Activated T-cell treated with anti-CD3 and anti-CD28 coated beads, Interleukin-2, amount 50 U/mL, for 72 hours (primary cell): ENCODE measurements at places on chromosomes 3 and 15.

DNA sequence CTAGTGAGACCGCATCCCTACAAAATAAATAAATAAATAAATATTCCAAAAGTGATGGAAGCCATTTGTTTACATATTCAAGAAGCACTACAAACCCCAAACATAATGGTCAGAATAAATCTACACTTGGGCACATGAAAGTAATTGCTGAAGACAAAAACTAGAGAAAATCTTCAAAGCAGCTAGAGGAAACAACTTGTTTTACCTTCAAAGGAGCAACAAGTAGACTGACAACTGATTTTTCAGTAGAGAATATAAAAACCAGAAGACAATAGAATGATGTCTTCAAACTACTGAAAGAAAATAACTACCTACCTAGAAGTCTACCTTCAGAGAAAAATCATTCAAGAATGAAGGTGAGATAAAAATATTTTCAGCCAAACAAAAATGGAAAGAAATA lies 89.4 kb downstream of the TPRA1 start:
- DNase-seq = no peak
- H3K36me3 ChIP-seq = peaks cover 14% of the 10 kb centered on the region
- no peaks in the 10 kb centered on the region for H3K4me1 ChIP-seq
- no peak overlapping the region for H3K27ac ChIP-seq
- peaks cover 40% of the 10 kb centered on the region for H3K27me3 ChIP-seq
- no peak overlapping the region for H3K4me3 ChIP-seq

DNA sequence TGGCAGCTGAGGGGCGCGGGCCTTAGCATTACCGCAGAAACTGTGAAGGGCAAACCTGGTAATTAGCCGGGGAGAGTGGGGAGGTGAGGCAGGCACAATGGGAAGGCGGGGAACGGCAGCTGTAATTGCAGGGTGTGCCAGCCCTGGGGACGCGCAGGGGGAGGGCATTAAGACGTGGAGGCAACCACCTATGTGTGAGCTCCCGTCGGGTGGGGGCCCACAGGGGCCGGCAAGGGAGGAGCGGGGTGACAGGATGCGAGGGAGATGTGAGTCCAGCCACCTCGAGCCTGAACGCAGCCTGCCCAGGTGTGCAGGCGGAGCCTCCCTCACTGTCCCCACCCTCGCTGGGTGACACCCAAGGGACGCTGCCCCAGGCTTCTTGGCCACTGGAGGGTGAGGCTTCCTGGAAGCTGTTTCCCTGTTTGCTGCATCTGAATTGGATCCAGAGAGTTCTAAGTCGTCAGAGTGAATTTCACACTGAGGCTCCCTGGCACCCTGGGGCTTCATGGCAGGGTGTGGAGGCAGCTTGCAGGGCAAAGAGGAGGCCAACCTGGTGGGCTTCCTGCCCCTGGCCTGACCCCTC lies 130.6 kb upstream of the MEF2A start:
- no peaks in the 10 kb centered on the region for H3K36me3 ChIP-seq
- peaks cover 35% of the 10 kb centered on the region for H3K4me1 ChIP-seq
- H3K27ac ChIP-seq = no peak overlapping the region
- H3K27me3 ChIP-seq = no peaks in the 10 kb centered on the region

DNA sequence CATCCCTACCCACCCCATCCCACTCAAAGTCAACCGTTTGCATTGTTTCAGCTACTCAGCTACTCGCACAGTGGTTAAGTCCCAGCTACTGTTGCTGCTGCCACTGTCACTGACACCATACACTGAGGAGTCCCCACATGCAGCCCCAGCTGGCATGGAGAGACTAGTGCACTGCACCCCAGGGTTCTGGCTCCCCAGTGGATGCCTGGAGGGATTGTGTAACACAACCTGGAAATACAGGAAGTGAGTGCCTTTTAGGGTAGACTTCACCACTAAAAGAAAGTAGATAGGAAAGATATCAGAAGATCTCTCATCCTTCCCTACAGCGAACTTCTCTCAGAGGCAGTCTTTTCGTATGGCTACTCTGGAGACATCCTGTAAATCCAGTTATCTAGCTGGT lies 169.2 kb upstream of the STRIT1 start:
- no peaks in the 10 kb centered on the region for H3K4me1 ChIP-seq
- no peak overlapping the region for H3K27ac ChIP-seq
- DNase-seq = no peak
- H3K36me3 ChIP-seq = no peaks in the 10 kb centered on the region
- H3K27me3 ChIP-seq = no peaks in the 10 kb centered on the region

- no peaks in the 10 kb centered on the region for H3K4me1 ChIP-seq
- H3K27ac ChIP-seq = no peak overlapping the region
- H3K27me3 ChIP-seq = no peaks in the 10 kb centered on the region
Measured at GRCh38 chr3:171123915-171124314, 97.4 kb upstream of the SLC2A2 start.

DNA sequence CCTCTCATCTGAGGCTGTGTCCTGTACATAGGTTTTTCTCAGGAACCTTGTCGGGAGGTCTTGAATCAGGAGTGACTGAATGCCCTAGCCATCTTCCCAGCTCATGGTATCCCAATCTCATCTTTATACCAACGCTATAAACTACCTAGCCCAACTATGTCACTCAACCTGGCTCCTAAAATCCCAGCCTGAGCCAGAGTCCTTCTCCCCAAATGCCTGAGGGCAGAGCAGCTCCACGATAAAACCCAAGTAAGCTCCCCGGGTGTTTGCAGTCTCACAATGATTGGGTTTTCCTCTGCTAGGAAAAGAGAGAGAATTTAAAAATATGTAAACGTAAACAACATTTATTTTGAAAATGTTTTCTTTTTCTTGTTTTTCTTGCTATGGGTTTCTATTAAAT lies 14.4 kb downstream of the EIF1B start:
- H3K36me3 ChIP-seq = no peaks in the 10 kb centered on the region
- H3K4me1 ChIP-seq = peaks cover 9% of the 10 kb centered on the region
- DNase-seq = no peak
- no peaks in the 10 kb centered on the region for H3K27me3 ChIP-seq
- no peak overlapping the region for H3K27ac ChIP-seq

DNA sequence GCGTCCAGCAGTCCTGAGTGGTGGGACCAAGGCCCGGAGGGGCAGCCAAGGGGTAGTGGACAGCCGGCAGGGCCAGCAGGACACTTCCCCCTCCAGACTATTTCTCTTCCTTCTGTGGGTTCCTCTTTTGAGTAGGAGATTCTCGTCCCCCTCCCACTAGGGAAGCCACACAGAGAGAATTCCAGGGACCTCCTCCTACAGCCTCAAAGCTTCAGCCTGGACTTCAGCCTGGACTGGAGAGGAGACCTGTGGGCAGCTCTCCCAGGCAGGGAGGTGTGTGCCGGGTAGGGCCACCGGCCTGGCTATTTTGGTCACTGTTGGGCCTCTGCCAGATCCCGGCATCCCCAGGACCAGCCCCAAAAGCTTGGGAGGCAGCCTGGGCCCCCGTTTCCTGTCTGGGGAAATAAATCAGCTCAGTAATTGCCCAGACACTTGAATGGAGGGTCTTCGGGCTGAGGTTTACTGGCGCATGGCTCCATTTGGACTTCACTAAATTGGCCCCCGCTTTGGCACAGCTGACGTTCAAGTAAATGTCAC lies 1.3 kb downstream of the SLC6A6 start:
- peak overlapping the region; percentile 96 for H3K27ac ChIP-seq
- H3K4me3 ChIP-seq = peak overlapping the region; percentile 94
- peaks cover 44% of the 10 kb centered on the region for H3K4me1 ChIP-seq
- H3K27me3 ChIP-seq = no peaks in the 10 kb centered on the region
- H3K36me3 ChIP-seq = peaks cover 4% of the 10 kb centered on the region
- DNase-seq = no peak

- H3K4me3 ChIP-seq = no peak overlapping the region
- no peak overlapping the region for H3K27ac ChIP-seq
- H3K4me1 ChIP-seq = no peaks in the 10 kb centered on the region
- no peak for DNase-seq
- H3K27me3 ChIP-seq = no peaks in the 10 kb centered on the region
Measured at GRCh38 chr3:99693636-99694035, 55.2 kb downstream of the COL8A1 start.

GRCh38 chr3:161349529-161350312 lies 21.6 kb downstream of the SPTSSB start:
- peak overlapping the region; percentile 29 for H3K4me3 ChIP-seq
- H3K27me3 ChIP-seq = peaks cover 26% of the 10 kb centered on the region
- no peaks in the 10 kb centered on the region for H3K36me3 ChIP-seq
- H3K27ac ChIP-seq = peak overlapping the region; percentile 31
- H3K4me1 ChIP-seq = peaks cover 24% of the 10 kb centered on the region
- DNase-seq = peak; percentile 5

- H3K36me3 ChIP-seq = peaks cover 2% of the 10 kb centered on the region
- peaks cover 13% of the 10 kb centered on the region for H3K4me1 ChIP-seq
- no peak overlapping the region for H3K4me3 ChIP-seq
- DNase-seq = no peak
- H3K27me3 ChIP-seq = no peaks in the 10 kb centered on the region
Measured at GRCh38 chr3:136350557-136350956, 100.4 kb downstream of the PCCB start.

- DNase-seq = no peak
- H3K4me3 ChIP-seq = no peak overlapping the region
- no peaks in the 10 kb centered on the region for H3K36me3 ChIP-seq
- peaks cover 6% of the 10 kb centered on the region for H3K4me1 ChIP-seq
- H3K27ac ChIP-seq = no peak overlapping the region
- H3K27me3 ChIP-seq = no peaks in the 10 kb centered on the region
Measured at GRCh38 chr3:18134386-18135059, 290.6 kb downstream of the SATB1 start.

- H3K27ac ChIP-seq = no peak overlapping the region
- H3K27me3 ChIP-seq = no peaks in the 10 kb centered on the region
- peaks cover 2% of the 10 kb centered on the region for H3K36me3 ChIP-seq
Measured at GRCh38 chr3:52452570-52453221, 1.1 kb downstream of the TNNC1 start.

DNA sequence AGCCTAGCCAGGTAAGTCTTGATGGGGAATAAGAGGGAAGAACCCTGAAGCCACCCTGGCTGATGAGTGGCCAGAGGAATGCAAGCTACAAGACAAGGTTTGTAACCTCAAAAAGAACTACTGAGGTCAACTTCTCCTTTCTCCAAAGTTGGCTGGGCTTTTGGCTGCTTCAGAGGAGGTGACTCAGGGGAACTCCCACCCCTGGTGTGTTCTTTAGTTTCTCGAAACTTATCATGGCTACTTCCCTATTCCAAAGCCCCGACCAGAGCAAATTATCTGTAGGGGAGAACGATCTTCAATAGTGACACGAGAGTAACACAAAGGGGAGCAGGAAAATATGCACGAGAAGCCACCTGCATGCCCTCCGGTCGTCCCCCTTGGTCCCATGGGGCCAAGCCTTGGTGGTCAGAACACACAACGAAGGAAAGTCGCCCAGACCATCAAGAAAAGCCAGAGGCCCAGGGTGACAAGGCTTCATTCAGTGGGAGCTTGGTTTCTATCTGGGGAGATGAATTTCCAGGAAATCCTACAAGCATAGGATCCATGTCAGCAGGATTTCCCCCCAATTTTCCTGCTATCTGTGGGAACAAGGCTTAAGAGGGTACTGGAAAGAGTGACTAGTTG lies 6.5 kb upstream of the BCL2A1 start:
- peaks cover 74% of the 10 kb centered on the region for H3K4me1 ChIP-seq
- H3K36me3 ChIP-seq = peaks cover 1% of the 10 kb centered on the region
- no peak overlapping the region for H3K27ac ChIP-seq
- H3K4me3 ChIP-seq = no peak overlapping the region
- H3K27me3 ChIP-seq = no peaks in the 10 kb centered on the region

DNA sequence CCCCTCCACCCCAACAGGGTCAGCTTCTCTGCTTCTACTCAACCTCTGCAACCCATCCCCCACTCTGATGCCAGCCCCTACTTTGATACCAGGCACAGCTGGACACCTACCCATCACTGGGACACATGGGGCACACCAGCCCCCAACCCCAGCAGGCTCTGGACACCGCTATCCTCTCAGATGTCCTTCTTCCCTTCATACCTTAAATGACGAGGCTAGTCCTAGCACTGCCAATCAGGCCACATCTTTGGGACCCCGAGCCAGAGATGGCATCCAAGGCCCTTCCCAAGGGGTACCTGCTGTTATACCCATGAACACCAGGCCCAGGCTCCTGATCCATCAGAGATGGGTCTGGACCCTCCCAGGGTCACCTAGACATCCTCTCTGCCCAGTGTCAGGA lies 10.6 kb downstream of the POC1A start:
- H3K36me3 ChIP-seq = peaks cover 5% of the 10 kb centered on the region
- no peak overlapping the region for H3K27ac ChIP-seq
- no peak overlapping the region for H3K4me3 ChIP-seq
- H3K27me3 ChIP-seq = no peaks in the 10 kb centered on the region

GRCh38 chr3:56042326-56042951 lies 425.8 kb downstream of the ERC2 start:
- no peaks in the 10 kb centered on the region for H3K27me3 ChIP-seq
- no peak overlapping the region for H3K27ac ChIP-seq
- H3K4me3 ChIP-seq = no peak overlapping the region
